NCI-H774 (cell line): ENCODE measurements at places on chromosomes 4 and X.

- no peak for DNase-seq
Measured at GRCh38 chr4:42398871-42399331, 1.6 kb downstream of the SHISA3 start.

DNA sequence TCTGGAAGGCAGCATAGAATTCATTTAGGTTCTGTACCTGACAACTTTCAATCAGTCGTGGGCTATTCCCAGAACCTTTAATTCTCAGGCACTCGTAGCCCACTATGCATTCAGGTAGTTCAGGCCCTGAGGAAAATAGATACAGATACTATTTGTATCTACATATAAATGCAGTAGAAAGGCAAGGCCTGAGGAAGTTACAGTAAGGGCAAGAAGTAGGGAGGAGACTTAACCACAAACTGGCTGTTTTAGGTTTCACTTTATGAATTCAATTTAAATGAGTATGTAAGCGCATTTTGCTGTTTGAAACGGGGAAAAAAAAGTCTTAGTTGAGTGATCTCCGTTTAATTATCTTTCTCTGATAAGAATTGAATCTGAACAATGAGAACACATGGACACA, 529.4 kb upstream of the ATOH1 start:
- no peak for DNase-seq

- no peak for DNase-seq
Measured at GRCh38 chr4:80235451-80235850, 31.0 kb upstream of the FGF5 start.

- DNase-seq = no peak
Measured at GRCh38 chrX:108297290-108297689, 140.9 kb downstream of the COL4A6 start.

- DNase-seq = no peak
Measured at GRCh38 chr4:57548856-57549255, 438.7 kb upstream of the IGFBP7 start.

GRCh38 chr4:17562157-17562556, 14.8 kb upstream of the LAP3 start:
- DNase-seq = no peak

- no peak for DNase-seq
Measured at GRCh38 chr4:168021666-168022065, 70.7 kb upstream of the ANXA10 start.

DNA sequence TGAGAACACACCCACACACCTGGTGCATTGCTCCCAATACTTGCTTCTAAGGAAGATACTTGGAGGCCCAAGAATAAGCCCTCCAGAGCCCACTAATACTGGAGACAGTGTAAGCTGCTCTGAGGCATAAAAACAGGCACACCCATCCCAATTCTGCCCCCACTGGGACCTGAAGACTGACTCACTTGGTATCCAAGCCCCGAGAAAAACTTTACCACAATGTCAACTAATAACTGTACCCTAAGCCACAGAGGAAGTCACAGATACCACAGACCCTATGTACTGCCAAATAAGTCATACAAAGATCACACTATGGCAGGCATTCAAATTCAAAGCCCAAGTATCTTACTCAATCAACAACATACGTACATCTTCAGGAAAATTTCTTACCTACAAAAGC, 398.2 kb upstream of the SPANXN1 start:
- no peak for DNase-seq

DNA sequence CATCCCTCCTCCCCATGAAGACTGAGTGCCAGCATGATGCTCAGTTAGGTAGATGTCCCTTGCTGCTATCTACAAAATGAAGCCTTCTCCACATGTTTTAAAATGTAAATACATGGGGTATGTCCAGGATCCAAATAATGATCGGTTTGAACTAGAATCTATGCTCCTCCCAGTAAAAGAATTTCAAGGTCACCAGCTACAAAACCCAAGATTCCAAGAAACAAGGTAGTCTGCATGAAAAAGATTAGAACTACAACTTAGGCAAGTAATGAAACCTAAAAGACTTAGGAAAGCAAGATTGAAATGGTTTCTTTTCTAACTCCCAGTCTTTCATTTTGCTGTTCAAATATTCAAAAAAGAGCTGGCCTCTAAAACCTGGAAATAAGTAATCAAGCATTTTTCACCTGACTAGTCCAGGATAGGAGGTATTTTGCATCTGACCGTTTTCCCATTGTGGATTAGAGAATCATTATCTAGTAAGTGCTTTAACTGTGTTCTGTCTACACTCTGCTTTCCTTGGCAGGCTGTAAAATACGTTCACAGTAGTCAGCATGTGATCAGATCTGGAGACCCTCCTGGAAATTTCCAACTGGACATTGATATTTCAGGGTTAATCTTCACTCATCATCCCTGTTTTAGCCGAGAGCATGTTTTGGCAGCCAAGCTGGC, 57.4 kb downstream of the CC2D2A start:
- no peak for DNase-seq
